T-helper 17 cell (primary cell): ENCODE measurements at places on chromosomes 11 and 22.
A peak's percentile ranks its signal among the peaks of the same experiment; 100 is the strongest.

DNA sequence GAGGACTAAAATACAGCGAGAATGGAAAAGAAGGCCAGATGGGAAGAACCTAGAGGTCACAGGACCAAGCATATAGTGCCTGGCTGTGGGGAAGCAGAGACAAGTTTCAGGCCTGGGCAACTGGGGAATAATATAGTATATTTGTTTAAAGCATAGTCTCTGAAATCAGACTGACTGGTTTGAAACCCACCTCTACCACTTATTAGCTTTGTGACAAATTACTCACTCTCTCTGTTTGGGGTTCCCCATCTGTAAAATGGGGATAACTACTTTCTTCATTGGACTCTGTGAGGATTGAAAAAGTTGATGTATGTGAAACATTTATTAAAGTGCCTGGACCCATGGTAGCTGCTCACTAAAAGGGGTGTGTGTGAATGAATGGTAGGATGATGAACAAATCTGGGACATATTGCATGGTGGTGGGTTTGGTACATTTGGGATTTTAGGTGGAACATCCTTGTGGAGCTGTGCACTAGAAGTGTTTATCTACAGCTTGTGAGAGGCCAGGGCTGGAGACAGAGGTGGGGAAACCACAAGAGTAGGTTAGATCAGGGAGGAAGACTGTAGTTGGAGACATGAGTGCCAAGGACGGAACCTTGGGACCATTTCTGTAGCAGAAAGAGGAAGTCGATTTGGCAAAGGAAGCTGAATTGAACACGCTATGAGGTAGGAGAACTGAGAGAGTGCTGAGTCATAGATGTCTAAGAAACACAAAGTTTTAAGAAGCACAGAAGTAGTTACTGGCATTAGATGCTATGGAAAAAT is 52.6 kb downstream of the SWAP70 start:
- peaks cover 2% of the 10 kb centered on the region for H3K36me3 ChIP-seq
- no peak overlapping the region for H3K27ac ChIP-seq
- H3K27me3 ChIP-seq: peaks cover 6% of the 10 kb centered on the region
- DNase-seq: no peak
- H3K4me1 ChIP-seq: peaks cover 9% of the 10 kb centered on the region

DNA sequence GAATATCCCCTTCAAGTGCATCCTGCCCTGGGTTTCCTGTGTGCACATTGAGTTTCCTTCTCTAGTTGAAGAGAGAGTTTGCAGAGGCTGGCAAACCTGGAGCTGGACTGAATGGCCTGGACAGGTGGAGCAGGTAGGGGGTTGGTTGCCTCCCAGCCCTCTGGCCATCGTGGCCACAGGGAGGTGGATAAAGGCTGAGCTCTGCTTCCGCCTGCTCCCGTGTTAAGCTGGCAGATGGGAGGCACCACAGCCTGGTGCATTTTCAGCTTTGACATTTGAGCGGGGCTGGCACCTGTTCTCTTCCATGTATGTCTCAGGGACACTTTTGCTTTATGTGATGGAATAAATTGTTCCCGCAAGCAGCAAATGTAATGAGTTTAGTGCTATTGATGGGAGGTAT is 11.1 kb downstream of the MICAL2 start:
- peaks cover 5% of the 10 kb centered on the region for H3K36me3 ChIP-seq
- H3K4me3 ChIP-seq: no peak overlapping the region
- DNase-seq: no peak
- H3K4me1 ChIP-seq: peaks cover 32% of the 10 kb centered on the region
- H3K27ac ChIP-seq: no peak overlapping the region

DNA sequence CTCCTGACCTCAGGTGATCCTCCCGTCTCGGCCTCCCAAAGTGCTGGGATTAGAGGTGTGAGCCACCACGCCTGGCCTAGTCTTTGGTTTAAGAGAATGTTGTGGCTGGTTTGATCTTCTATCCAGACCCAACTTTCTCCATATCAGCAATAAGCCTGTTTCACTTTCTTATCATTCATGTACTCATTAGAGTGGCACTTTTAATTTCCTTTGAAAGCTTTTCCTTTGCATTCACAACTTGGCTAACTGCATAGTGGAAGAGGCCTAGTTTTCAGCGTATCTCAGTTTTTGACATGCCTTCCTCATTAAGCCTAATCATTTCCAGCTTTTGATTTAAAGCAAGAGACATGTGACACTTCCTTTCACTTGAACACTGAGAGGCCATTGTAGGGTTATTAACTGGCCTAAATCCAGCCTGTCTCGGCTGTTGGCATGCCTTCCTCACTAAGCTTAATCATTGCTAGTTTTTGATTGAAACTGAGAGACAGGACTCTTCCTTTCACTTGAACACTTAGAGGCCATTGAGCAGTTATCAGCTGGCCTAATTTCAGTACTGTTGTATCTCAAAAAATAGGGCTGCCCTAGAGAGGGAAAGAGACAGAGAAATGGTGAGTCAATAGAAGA is 13.1 kb upstream of the RPL3 start:
- no peaks in the 10 kb centered on the region for H3K27me3 ChIP-seq
- no peak overlapping the region for H3K27ac ChIP-seq

- H3K4me1 ChIP-seq: peaks cover 41% of the 10 kb centered on the region
- no peak for DNase-seq
- H3K27ac ChIP-seq: peak overlapping the region; percentile 91
- H3K36me3 ChIP-seq: no peaks in the 10 kb centered on the region
These were observed 45.7 kb upstream of the CD5 start for GRCh38 chr11:61056571-61056970.

DNA sequence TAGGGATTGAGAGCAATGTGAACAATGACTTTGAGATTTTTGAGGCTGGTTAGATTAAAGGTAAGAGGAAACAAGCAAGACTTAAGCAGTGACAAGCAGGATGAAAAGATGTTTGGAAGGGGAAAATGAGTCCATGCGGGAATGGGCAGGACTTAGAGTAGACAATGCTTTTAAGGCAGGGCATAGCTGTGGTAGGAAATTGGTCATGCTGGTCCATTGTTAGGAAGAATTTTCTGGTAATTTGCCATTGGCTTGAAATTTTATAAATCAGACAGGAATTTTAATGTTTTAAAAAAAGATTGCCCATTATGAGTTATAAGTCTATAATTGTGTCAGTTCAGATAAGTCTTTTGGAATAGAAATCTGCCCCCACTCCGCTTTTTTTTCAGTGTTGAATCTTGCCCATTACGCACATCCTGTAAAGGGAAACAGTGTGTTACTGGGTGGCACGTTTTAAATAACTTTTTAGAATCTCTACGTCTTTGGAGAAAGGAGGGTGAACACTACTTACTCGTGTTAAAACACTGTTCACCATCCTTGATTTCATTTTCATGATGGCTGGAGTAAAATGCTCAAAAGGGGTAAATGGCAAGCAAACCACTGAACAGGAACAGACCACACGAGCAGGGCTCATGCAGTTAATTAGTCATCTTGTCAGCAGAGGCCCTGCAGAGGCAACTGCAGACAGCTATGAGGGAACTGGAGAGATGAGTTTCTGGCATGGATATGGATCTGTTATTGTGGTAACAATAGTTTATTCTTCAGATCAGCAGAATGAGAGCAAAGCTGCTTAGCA is 25.0 kb downstream of the SWAP70 start:
- peaks cover 5% of the 10 kb centered on the region for H3K4me1 ChIP-seq
- H3K27ac ChIP-seq: no peak overlapping the region
- H3K4me3 ChIP-seq: no peak overlapping the region
- DNase-seq: no peak
- no peaks in the 10 kb centered on the region for H3K36me3 ChIP-seq

GRCh38 chr22:32950366-32950765 is 107.8 kb downstream of the SYN3 start:
- no peak for DNase-seq
- no peaks in the 10 kb centered on the region for H3K36me3 ChIP-seq
- H3K4me1 ChIP-seq: no peaks in the 10 kb centered on the region
- no peak overlapping the region for H3K4me3 ChIP-seq
- peaks cover 29% of the 10 kb centered on the region for H3K27me3 ChIP-seq

- peaks cover 45% of the 10 kb centered on the region for H3K27me3 ChIP-seq
- peaks cover 11% of the 10 kb centered on the region for H3K4me1 ChIP-seq
- no peak for DNase-seq
- H3K36me3 ChIP-seq: no peaks in the 10 kb centered on the region
These were observed 1378.9 kb downstream of the TBC1D22A start for GRCh38 chr22:48141301-48141700.

GRCh38 chr11:59801981-59802638 is 8.5 kb downstream of the MRPL16 start:
- peaks cover 3% of the 10 kb centered on the region for H3K36me3 ChIP-seq
- H3K4me3 ChIP-seq: no peak overlapping the region
- H3K27ac ChIP-seq: no peak overlapping the region
- H3K27me3 ChIP-seq: no peaks in the 10 kb centered on the region

DNA sequence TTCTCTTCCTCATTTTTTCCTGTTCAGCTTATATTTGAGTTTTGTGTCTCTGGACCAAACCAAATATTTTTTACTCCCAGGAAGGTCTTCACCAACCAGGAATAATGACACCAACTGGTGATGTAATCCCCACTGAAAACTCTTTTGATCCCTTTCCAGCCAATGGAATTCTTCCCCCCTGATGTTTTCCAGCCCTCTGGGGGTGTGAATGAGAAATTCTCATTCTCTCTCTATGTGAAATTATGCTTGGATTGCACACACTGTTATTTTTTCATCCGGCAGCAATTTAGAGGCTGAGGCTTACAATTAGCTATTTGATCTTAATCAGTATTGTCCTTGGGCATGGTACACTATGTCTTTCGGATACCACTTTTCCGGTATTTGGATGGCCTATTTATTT is 39.5 kb upstream of the SLC1A2 start:
- H3K36me3 ChIP-seq: no peaks in the 10 kb centered on the region
- H3K27ac ChIP-seq: no peak overlapping the region
- H3K4me1 ChIP-seq: no peaks in the 10 kb centered on the region
- DNase-seq: no peak

DNA sequence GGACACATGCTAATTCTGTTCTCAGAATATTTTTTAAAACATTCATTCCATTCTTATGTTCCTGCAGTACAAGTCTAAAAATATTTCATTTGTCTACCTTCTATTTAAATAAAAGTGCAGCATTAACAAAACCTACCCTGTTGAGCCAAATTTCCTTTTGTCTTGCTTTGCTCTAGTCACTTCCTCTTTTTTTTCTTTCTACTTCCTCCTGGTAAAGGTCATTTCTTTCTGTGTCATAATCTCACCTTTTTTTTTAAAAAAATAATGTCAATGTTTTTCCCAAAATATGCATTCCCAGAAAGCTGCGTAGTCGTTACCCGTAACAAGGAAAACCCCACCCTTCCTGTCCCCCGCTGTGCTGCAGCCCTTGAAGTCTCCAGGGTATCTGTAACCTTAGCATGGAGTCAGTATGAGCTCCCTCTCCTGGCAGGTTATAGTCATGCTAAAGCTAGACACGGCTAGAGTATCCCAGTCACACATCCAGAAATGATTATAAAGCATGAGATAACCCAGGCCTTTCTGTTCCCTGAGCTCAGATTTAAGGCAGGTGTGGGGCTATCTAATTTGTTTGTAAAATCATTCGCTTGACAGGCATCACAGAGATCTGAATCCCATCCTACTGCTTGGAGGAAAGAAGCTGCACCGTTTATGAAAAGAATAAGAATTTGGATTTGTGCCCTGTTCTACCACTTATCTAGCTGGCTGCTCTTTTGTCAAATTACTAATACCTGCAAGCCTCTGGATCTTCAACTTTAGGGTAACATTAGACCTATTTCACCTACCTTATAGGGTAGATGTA is 51.1 kb upstream of the EED start:
- peaks cover 6% of the 10 kb centered on the region for H3K36me3 ChIP-seq
- H3K4me3 ChIP-seq: peak overlapping the region; percentile 85
- peak overlapping the region; percentile 90 for H3K27ac ChIP-seq
- no peaks in the 10 kb centered on the region for H3K27me3 ChIP-seq
- peaks cover 13% of the 10 kb centered on the region for H3K4me1 ChIP-seq

DNA sequence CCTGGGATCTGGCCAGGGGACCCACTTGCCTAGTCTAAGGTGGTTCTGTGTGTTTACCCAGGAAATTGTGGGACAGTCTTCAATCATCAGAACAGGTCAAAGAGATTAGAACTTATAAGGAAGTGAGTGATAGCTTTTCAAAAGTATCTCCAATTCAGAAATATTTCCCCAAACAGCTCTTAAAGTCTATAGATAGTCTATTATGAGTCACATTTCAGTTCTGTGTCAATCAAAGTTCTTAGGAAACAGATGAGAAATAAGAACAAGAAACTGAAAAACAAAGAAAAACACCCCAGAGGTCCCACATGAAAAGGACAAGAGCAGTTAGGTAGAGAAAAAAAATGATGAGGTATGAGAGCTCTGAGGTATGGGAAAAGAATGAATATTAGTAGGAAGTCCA is 381.4 kb upstream of the MPPED2 start:
- no peaks in the 10 kb centered on the region for H3K4me1 ChIP-seq
- H3K27ac ChIP-seq: no peak overlapping the region
- H3K27me3 ChIP-seq: no peaks in the 10 kb centered on the region
- H3K36me3 ChIP-seq: no peaks in the 10 kb centered on the region
- no peak overlapping the region for H3K4me3 ChIP-seq
- no peak for DNase-seq
